ENCODE measurements at places on chromosomes 1 and 21. TPM values are rescaled to one million over a fixed set of nuclear protein-coding genes. Genes with fewer than 3 reads are reported as not detected.

AVPR1B gene
- not detected for total RNA-seq

AGPAT3 gene
- total RNA-seq: 27.2 TPM

RPTN gene
- total RNA-seq: not detected

FRRS1 gene
- 12.5 TPM for total RNA-seq

AADACL4 gene
- total RNA-seq: not detected

PRDM16 gene
- total RNA-seq: 0.48 TPM

CDKN2C gene
- 27.1 TPM for total RNA-seq

LCE2B gene
- not detected for total RNA-seq

ERICH3 gene
- 0.29 TPM for total RNA-seq

PPIAL4G gene
- under 0.01 TPM for total RNA-seq

GRCh38 chr1:87226341-87226760, 102.3 kb upstream of the LMO4 start:
- H3K36me3 ChIP-seq: no peaks in the 10 kb centered on the region

- no peaks in the 10 kb centered on the region for H3K36me3 ChIP-seq
- no peak overlapping the region for H3K4me3 ChIP-seq
- no peaks in the 10 kb centered on the region for H3K27me3 ChIP-seq
- H3K27ac ChIP-seq: no peak overlapping the region
These were observed 10.8 kb downstream of the PIK3C2B start for GRCh38 chr1:204483791-204484190.

GRCh38 chr1:36168514-36168913, 12.6 kb downstream of the MAP7D1 start:
- no peaks in the 10 kb centered on the region for H3K27me3 ChIP-seq
- H3K36me3 ChIP-seq: peaks cover 12% of the 10 kb centered on the region
- no peak for DNase-seq
- no peaks in the 10 kb centered on the region for H3K4me1 ChIP-seq

DNA sequence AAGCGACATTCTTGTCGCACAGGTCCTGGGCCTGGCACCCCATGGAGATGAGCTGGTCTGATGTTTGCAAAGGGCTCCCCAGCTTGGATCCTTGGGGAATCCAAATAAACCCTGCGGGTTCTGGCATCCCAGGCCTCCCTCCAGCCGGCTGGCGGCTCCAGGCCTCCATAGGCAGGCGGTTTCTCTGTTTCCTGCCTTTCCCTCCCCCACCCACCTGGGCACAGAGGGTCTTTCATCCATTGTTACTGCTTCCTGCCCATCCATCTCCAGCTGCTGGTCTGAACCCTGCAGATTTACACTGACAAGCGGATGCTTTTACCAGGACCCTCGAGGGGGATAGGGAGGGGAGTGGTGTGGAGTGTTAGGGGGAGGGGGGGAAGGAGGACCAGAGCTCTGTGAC, 39.1 kb upstream of the ID3 start:
- no peak for DNase-seq
- H3K27me3 ChIP-seq: no peaks in the 10 kb centered on the region
- H3K4me1 ChIP-seq: no peaks in the 10 kb centered on the region

DNA sequence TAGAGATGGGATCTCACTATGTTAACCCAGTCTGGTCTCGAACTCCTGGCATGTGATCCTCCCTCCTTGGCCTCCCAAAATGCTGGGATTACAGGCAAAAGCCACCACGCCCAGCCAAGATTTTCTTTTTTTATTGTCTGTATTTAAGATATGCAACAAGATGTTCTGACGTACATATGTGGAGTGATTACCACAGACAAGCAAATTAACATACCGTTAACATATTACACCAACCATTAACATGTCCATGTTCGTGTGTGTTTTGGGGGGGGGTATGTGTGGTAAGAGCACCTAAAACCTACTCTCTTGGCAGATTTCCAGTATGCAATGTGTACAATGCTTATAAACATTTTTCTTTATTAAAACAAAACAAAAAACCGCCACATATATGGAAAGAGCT, 10.6 kb upstream of the KCNE2 start:
- H3K27me3 ChIP-seq: no peaks in the 10 kb centered on the region
- no peak overlapping the region for H3K4me3 ChIP-seq
- no peaks in the 10 kb centered on the region for H3K36me3 ChIP-seq
- no peak overlapping the region for H3K27ac ChIP-seq
- no peaks in the 10 kb centered on the region for H3K4me1 ChIP-seq

DNA sequence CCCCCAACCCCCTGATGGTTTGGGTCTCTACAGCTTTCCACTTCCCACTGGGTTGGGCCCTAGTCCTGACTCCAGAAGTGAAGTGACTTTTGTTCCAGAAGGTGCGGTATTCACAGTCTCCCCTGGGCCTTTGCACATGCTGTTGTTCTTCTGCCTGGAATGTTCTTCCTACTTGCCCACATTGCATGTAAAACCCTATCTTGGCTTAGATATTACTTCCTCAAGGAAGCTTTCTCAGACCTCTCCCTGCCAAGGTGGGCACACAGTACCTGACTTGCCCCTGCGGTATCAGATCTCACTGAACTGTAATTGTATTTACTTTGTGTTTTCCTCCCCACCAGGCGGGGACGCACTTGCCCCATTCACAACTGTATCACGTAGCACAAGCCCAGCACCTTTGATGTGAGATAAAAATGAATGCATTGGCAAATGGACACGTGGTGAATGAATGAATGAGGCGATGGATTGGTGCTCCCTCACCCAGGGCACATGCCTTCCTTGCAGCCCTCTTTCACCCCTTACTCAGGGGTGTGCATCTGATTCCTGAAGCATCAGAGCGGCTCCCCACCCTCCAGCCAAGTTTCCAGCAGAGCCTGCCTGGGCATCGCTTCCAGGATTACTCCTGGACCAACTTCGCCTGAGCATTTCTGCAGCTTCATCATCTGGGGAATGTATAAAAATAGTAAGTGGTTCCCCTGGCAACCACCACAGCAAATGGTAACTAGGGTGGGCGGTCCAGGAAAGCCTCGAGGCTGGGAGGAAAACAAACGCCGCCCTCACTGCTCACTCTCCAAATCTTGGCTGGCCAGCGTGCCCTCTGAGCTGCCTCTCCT, 19.8 kb downstream of the NENF start:
- DNase-seq: no peak
- no peaks in the 10 kb centered on the region for H3K4me1 ChIP-seq
- H3K36me3 ChIP-seq: no peaks in the 10 kb centered on the region
- no peak overlapping the region for H3K4me3 ChIP-seq

DNA sequence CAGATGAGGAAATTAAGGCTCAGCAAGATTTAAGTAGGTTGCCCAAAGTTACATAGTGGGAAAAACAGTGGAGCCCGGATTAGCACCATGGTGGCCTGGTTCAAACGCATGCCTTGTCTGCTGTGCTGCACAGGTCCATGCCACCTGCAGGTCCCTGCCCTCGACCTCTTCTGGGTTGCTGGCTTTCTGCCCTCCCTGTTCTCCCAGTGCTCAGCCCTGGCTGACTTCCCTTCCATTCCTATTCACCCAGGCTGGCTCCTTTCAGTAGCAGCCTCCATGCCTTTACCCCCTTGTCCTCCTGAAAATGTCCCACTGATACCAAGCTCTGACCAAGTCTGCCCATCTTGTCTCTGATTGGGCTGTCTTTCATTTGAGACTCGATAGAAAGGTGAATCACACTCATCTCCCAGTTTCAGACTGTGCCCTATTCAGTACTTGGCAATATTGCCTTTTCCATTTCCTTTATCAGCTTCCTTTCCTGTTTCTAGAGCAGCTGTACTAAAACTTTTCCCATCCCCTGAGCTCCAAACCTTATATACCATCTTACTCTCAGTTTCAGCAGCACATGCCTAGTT, 75.8 kb downstream of the ST3GAL3 start:
- H3K27ac ChIP-seq: no peak overlapping the region
- no peaks in the 10 kb centered on the region for H3K27me3 ChIP-seq
- H3K4me1 ChIP-seq: no peaks in the 10 kb centered on the region
- no peaks in the 10 kb centered on the region for H3K36me3 ChIP-seq

DNA sequence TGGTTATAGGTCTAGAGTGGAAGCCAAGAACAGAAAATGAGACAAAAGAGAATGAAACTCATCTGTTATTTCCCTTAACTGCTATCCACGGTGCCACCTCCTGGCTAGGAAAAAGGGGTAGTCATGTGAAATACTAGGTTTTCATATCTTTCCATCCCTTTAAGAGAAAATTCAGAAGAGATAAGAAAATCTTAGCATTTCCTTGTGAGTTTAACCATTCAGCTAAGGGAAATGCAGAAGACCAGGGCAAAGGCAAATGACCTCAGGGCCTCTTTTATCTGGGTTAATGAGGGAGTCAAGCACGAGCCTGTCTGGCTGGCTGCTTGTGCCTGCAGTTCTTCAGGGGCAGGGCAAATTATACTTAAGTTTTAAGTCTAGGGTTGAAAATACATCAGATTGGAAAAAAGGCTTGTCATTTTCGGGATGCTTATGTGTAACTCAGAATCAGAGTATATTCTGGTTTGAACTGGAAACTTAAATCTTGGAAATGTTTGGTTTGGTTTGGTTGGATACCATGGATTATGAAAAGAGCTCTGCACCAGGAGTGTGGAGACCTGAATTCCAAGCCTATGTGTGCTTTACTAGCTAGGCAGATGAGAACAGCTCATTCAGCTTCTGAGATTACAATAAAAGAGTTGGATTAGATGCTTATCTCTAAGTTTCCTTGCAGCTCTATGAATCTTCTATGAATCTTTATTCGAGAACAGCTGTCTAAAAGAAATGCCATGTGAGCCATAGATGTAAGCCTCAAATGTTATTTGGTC, 19.9 kb downstream of the NIBAN1 start:
- no peak for DNase-seq
- no peaks in the 10 kb centered on the region for H3K27me3 ChIP-seq
- H3K4me3 ChIP-seq: no peak overlapping the region
- H3K36me3 ChIP-seq: no peaks in the 10 kb centered on the region
- H3K27ac ChIP-seq: peak overlapping the region; percentile 40
- H3K4me1 ChIP-seq: no peaks in the 10 kb centered on the region

- no peak overlapping the region for H3K4me3 ChIP-seq
- H3K27ac ChIP-seq: peak overlapping the region; percentile 52
- H3K27me3 ChIP-seq: no peaks in the 10 kb centered on the region
- H3K36me3 ChIP-seq: no peaks in the 10 kb centered on the region
- DNase-seq: no peak
These were observed 4.5 kb downstream of the AKNAD1 start for GRCh38 chr1:108852221-108852975.

GRCh38 chr1:110612060-110612745, 6.0 kb upstream of the KCNA2 start:
- peaks cover 29% of the 10 kb centered on the region for H3K27me3 ChIP-seq
- peaks cover 3% of the 10 kb centered on the region for H3K4me1 ChIP-seq
- H3K4me3 ChIP-seq: no peak overlapping the region
- DNase-seq: no peak

DNA sequence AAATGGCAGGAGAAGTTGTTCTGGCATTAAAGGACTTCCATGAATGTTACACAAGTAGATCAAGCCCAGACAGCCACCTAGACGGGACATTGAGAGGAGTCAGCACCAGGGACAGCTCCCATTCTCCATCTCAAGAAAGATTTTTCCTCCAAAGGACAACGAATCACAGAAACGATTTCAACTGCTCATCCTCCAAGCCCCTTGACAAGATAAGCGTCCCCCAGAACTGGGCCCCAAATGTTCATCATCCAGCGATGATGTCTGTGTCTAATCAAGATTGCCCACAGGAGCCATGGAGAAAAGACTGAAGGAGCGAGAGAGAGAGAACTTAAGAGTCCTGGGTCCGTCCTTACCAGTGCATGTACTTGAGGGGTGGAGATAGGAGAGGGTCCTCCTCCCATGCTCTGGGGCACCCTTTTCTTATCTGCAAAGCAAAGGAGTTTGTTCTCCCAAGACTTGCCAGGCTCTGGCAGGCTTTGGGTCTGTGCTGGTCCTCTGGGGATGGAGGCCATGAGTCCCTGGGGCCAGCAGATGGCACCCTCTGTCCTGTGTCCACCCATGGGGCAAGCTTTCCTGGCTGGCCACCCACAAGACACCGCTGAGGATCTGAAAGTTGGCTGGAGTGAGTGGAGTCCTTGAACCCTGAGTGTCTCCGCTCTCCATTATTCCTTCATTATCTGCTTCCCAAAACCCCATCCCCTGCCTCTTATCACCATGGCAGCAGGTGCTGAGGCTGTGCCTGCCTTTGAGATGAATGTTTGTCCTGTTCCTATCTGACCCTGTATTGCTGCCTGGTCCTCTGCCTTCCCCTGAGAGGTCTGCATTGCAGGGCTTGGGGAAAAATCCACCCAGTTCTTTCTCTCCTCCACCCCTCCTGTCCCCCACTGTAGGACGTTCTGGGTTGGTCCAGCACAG, 164.6 kb downstream of the ACTL8 start:
- no peak for DNase-seq
- no peaks in the 10 kb centered on the region for H3K27me3 ChIP-seq
- H3K27ac ChIP-seq: no peak overlapping the region
- H3K36me3 ChIP-seq: no peaks in the 10 kb centered on the region

DNA sequence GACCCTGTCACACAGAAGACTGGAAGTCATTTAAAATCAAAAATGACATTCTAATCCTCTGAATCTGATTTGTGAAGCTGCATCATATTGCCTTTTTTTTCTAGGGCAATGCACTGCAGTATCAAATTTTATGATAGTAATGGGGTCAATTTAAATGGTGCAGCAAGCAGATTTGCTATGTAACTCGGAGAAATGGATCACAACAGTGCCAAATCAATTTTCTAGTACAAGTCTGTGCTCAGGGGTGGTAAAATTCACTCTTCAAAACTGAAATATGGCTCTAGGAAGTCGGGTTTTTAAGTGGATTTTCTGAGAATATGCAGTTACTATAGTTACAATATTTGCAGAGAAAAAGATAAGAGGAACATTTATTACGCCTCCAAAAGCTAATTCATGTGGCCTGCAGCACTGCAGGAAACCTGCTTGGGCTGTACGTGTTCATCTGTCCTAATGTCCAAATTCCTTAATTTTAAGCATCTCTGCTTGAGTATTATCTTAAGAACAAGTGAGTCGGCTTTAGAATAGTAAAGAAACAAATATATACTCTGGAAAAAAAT, 31.5 kb downstream of the HLCS start:
- H3K4me3 ChIP-seq: no peak overlapping the region
- no peaks in the 10 kb centered on the region for H3K27me3 ChIP-seq
- H3K4me1 ChIP-seq: no peaks in the 10 kb centered on the region
- H3K36me3 ChIP-seq: no peaks in the 10 kb centered on the region
- no peak for DNase-seq

- DNase-seq: no peak
- no peak overlapping the region for H3K4me3 ChIP-seq
- H3K36me3 ChIP-seq: no peaks in the 10 kb centered on the region
- H3K27ac ChIP-seq: no peak overlapping the region
- H3K27me3 ChIP-seq: no peaks in the 10 kb centered on the region
These were observed 50.7 kb downstream of the ZNF684 start for GRCh38 chr1:40582116-40582515.

GRCh38 chr1:212221801-212222200, 63.4 kb upstream of the PPP2R5A start:
- no peak overlapping the region for H3K4me3 ChIP-seq
- no peaks in the 10 kb centered on the region for H3K4me1 ChIP-seq
- no peaks in the 10 kb centered on the region for H3K36me3 ChIP-seq

GRCh38 chr1:51564124-51564523, 45.1 kb upstream of the EPS15 start:
- H3K27ac ChIP-seq: no peak overlapping the region
- peaks cover 9% of the 10 kb centered on the region for H3K4me1 ChIP-seq
- H3K27me3 ChIP-seq: no peaks in the 10 kb centered on the region
- no peaks in the 10 kb centered on the region for H3K36me3 ChIP-seq
